Right renal pelvis (tissue), 4 donors: ENCODE measurements at places on chromosomes 5 and 9. TPM values are rescaled to one million over a fixed set of nuclear protein-coding genes. Genes with fewer than 3 reads are reported as not detected.
A peak's percentile ranks its signal among the peaks of the same experiment; 100 is the strongest.

Gene TAF1L
- 0.06 TPM for polyA plus RNA-seq

GRCh38 chr5:179308563-179309382, 36.5 kb downstream of the ADAMTS2 start:
- DNase-seq, result no peak

Gene CDO1
- 25.0 TPM for polyA plus RNA-seq

GRCh38 chr9:123434619-123435240, 78.7 kb downstream of the CRB2 start:
- DNase-seq, result no peak

DNA sequence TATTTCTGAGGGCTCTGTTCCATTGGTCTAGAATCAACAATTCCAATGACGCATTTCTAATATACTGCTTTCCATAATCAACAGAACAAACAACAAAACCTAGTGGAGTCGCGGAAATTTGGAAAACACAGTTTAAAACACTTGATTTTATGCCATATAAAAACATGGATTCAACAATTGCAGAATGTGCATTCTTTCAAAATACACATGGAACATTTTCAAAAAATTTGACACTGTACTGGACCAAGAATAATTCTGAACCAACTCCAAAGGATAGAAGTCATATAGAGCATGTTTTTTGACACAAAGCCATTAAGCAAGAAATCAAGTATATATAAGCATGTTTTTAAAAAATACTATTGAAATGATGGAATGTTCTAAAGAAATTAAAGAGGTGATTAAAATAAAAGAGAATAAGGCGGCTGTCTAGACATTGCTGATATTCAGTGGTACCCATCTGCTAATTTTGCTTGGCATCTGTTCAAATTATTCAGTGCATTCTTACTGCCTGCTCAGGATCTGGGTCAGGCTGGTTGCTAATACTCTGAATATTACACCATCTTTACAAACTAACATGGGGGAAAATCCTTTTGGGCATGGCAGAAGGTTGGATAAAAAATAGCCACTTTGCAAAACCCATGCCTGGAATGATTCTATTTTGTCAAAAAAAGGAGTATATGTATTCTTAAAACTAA, 221.3 kb downstream of the NPR3 start:
- DNase-seq, result no peak

DNA sequence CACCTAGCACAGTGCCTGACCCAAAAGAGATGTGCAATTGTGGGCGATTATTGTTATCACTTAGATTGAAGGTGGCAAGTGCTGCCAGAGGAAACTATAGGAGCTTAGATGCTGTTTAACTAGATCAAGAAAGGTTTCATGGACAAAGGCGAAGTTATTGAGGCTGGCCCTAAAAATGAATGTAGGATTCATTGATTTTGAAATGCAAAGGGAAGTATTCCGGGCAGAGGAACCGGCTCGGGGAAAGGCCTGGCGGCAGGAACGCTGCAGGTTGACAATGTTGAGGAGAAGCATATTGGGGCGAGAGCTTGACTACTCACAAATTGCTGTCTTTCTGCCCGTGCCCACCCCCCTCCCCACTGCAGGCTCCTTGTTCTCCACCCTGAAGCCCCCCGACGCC, 37.4 kb upstream of the TTC1 start:
- DNase-seq, result no peak

- DNase-seq, result no peak
These were observed 132.0 kb upstream of the WWC1 start for GRCh38 chr5:168159425-168159824.

Gene NPR3
- 28.2 TPM for polyA plus RNA-seq

DNA sequence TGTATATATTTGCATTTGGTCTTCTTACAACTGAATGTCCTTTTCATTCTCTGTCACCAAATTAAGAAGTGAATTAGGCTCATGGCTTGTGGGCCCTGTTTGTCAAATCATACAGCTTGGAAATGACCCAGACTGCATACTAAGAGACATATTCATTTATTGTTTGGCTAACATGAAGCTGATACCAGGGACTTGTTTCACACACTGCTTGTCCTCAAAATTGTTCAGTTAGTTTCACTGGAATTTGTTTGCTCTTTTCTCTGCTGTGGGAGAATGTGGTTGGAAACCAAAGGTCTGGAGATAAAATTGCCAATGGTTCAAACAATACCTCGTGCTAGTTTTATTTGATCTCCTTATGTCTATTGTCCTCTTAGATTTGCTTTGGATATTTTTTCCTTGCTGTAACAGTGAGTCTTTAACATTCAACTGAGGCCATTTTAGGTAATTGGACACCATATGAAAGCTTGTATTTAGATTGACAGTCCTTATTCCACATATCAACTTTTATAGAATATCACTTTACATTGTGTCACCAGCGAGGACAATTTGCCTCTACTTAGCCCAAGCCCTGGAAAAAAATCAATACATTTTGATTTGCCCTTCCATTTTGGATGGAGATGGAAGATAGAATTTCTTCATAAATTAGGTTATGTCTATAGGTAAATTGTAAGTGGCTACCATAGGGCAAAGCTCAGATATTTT, 144.3 kb upstream of the MTAP start:
- no peak for DNase-seq

Gene POU5F2
- polyA plus RNA-seq, result 0.04 TPM

Gene FABP6
- not detected for polyA plus RNA-seq

Gene CCDC127
- polyA plus RNA-seq, result 16.8 TPM

DNA sequence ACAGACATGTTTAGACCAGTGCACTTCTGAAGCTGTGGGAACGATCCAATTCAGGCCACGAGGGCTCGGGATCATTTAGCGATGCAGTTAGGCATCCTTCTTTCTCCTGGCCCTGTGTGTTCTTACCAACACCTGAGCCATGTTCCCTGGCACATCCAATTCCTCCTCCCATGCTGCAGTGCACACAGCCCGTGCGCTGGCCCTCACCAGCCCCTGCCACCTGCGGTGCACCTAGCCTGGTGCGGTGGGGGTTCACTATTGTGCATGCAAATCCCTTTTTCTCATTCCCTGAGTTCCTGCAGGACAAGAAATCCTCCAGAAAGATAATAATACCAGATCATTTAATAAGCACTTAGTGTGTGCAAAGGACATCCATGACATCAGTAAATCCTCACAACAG, 53.5 kb downstream of the NEURL1B start:
- DNase-seq, result no peak

Gene CCDC180
- 7.6 TPM for polyA plus RNA-seq

Gene COL15A1
- polyA plus RNA-seq, result 30.1 TPM

DNA sequence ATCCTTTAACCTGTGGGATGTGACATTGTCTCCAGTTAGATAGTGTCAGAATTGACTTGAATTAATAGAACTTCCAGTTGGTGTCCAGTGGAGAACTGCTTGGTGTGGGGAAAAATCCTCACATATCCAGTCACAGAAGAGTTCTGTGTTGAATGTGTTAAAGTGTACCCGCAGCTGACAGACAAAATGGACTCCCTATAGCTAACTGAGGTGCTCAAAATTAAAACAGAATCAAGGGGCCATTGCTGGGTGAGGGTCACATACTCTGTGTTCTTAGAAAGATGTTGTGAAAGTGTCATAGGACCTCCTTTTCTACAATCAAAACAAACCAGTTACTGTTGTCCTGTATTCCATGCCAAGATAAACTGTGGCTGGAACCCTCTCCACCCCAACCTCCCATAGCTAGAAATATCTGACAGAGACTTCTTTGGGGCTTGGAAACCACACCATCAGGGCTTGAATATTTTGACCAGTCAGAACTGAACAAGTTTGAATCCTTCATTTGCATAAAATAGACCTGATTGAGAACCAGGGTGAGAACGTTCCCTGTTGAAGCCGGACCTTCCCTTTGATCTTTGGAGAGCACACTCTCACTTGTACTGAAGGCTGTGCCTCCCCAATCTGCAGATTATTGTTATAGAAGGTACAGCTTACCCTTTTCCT, 164.0 kb upstream of the ZNF608 start:
- DNase-seq, result no peak

- DNase-seq, result no peak
These were observed 1.2 kb downstream of the SPATA24 start for GRCh38 chr5:139402561-139403158.

Gene UBE2QL1
- 0.91 TPM for polyA plus RNA-seq

DNA sequence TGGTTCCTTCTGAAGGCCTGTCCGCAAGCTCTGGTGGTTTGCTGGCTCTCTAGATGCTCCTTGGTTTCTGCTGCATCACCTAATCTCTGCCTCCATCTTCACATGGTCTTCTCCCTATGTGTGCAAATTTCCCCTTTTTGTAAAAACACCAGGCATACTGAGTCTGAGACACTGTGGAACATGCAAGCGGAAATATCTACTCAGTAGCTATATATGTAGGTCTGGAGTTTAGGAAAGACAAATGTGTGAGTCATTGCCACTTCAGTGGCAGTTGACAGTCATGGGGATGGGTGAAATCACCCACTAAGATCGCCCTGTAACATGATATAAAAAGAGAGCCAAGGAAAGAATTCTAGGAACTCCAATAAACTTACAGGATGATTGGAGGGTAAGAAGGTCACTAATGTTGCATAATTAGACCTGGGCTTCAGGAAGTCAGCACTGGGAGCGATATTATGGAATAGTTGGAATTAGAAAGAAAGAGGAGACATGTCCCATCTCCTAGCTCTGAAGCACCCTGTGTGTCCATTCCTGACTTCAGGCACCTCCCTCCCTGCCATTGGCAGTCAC, 22.7 kb upstream of the UBLCP1 start:
- no peak for DNase-seq

Gene SHOC1
- 0.67 TPM for polyA plus RNA-seq

DNA sequence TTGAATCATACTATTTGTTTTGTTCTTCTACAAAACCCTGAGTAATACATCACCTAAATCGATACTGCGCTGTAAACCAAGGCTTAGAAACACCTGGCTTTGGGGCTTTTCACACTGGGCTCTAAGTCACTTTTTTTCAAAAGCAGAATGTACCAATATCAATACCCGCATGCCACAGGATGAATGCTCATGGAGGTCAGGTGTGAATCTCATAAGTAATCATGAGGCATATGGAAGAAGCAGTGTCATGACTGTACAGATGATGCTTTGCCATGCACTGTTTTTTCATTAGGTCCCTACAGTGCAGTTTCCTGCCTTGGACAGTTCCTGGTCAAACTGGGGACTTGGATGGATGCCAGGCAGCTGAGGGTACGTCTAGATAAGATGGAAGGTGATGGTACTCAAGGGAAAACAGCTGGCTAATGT, 49.0 kb upstream of the ATG10 start:
- DNase-seq, result no peak

GRCh38 chr9:85729882-85730281, 11.9 kb downstream of the AGTPBP1 start:
- no peak for DNase-seq

- DNase-seq, result no peak
These were observed 370.8 kb upstream of the RIOK2 start for GRCh38 chr5:97553604-97554452.

DNA sequence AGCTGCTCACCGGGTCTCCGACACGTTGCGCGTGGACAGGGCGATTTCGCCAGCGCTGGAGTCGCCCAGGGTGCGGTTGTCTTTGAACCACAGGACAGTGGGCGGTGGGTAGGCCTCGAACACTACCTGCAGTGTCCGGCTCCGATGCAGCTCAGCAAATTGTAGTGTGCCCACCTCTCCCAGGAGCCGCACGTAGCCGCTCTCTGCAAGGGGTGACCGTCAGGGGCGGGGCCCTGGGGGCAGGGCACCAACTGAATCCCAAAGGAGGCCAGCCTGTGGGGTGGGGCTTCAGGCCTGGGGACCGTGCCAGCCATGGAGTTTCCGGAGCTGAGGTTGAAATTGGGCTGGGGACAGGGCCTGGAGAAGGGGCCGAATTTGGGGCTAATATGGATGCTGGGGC, 22.9 kb downstream of the PDGFRB start:
- DNase-seq, result no peak

- no peak for DNase-seq
These were observed 15.4 kb downstream of the ZNF622 start for GRCh38 chr5:16450163-16450562.

GRCh38 chr9:128007566-128008138, 26.9 kb upstream of the EEIG1 start:
- DNase-seq, result peak; percentile 85

GRCh38 chr9:129898185-129898584, 62.9 kb downstream of the USP20 start:
- no peak for DNase-seq

- no peak for DNase-seq
These were observed 469.7 kb downstream of the PRELID2 start for GRCh38 chr5:145365464-145365863.

- no peak for DNase-seq
These were observed 477.0 kb upstream of the RGMB start for GRCh38 chr5:98296426-98296825.

DNA sequence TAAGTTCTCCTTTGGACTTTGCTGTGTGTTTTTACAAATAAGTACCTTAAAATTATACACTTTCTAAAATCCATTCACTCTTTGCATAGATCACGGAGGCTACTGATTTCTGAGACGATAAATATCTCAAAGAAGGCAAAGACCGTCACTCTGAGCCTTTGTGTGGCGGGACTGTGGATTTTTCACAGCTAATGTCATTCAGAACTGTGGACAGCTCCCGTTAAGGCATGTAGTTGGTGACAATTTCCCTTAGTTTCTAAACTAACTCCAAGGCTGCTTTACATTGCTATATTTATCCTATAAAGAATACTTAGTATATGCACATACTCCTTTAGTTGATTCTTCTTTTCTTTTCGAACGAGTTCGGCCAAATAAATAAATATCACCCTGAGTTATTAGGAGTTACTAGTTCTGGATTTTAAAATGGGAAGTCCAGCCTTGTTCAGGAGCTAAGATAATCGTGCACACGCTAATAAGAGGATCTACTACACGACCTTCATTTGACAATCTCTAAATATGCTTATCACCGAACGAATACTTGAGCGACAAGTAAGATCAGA, 1.8 kb downstream of the HCN1 start:
- DNase-seq, result peak; percentile 6

DNA sequence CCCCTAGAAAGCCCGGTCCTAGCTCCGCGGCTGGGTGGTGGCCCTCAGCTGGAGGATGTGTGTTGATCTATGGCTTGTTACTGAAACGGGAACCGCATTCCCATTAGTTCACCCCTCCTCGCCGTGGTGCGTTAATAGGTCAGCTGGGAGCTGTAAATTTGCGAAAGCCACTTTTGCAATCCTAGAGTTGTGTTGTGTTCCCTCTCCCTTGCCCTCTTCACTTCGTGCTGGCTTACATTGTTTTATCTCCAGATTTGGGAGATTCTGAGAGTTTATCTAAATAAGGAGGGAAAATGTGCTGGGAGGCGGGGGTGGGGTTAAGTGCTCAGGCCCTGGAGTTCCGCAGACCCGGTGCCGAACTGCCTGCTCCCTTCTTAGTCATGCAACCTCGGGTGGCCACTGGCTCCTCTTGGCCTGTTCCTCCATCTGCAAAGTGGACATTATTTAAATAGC, 62.8 kb downstream of the HMCN2 start:
- DNase-seq, result no peak

Gene SLC6A19
- polyA plus RNA-seq, result 56.2 TPM
